ENCODE measurements at places on chromosomes 7 and 10.

DNA sequence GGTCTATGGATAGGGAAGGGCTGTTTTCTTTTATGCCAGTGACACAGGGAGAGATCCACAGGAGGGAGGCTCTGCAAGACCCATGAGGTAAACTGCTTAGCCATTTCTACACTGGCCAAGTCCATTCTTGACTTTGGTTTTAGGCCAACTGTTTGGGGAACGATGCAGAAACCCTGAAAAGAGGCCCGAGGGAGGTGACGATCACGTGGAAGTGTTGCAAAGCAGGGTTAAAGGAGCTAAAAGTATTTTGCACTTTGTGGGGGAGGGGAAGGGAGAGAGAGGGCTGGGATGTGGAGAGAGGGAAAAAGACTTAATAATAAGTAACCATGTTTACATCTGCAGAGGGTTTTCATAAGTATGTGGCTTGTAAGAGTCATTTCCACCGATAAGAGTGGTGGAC lies 239.7 kb downstream of the EMX2 start:
- no peak for DNase-seq

- no peak for DNase-seq
Observed at GRCh38 chr7:139591550-139592195, 68.2 kb downstream of the CLEC2L start.

DNA sequence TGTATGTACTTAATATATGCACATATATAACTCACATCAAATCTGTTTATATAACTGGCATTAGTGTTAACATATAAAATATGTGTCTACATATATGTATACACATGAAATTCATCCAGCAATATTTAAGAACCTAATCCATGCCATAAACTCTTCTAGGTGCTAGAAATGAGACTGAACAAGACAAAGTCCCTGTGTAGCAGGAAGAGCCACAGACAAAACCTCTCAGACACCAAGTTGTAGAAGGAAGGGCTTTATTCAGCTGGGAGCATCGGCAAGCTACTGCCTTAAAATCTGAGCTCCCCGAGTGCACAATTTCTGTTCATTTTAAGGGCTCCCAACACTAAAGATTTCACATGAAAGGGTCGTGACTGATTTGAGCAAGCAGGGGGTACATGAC lies 52.5 kb downstream of the CRPPA start:
- DNase-seq = no peak

DNA sequence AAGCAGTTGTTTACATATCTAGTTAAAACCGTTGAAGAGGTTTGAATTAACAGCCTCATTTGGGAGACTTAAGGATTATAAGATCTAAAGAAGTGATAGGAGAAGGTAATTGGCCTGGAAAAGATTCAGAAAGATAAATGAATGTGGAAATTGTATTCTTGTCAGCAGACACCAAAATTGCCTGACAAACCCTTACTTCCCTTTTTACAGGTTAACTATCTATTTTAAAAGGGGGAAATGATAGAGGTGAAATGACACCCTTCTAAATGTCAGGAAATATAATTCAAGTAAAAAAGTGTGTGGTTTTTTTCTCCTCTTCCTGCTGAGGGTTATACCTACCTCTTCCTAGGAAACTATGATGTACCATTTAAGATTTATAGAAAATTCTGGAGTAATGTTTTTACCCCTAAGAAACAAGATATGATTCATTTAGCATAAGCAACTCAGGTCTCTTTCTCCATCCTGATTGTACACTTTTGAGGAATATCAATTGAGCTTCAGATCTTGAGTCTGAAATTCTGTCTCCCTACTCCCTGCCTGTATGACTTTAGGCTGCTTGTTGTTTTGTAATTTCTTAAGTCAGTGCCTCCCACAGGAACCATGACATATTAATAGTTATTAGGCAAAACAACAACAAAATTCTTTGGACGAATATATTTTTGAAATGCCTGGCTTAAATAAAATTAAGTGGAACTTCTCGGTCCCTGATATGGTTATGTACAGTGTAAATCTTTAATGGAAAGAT lies 250.4 kb downstream of the RNLS start:
- no peak for DNase-seq

DNA sequence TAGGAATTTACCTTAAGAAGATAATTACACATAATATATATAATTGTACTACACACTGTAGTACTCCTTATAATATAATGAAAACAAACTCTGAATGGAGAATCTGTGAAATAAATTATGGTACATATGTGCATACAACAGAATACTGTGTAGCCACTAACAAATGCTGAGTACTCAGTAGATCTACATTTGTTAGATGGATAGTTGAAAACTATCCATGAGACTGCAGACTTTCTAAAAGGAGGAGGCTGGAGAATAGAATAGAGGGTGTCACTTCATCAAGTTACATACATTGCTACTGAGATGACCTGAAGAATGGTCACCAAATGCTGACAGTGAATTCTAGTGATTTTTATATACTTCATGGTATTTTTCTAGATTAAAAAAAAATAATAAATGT lies 68.7 kb upstream of the OGDHL start:
- no peak for DNase-seq

GRCh38 chr10:43341450-43341849 lies 30.0 kb upstream of the FXYD4 start:
- DNase-seq = no peak

DNA sequence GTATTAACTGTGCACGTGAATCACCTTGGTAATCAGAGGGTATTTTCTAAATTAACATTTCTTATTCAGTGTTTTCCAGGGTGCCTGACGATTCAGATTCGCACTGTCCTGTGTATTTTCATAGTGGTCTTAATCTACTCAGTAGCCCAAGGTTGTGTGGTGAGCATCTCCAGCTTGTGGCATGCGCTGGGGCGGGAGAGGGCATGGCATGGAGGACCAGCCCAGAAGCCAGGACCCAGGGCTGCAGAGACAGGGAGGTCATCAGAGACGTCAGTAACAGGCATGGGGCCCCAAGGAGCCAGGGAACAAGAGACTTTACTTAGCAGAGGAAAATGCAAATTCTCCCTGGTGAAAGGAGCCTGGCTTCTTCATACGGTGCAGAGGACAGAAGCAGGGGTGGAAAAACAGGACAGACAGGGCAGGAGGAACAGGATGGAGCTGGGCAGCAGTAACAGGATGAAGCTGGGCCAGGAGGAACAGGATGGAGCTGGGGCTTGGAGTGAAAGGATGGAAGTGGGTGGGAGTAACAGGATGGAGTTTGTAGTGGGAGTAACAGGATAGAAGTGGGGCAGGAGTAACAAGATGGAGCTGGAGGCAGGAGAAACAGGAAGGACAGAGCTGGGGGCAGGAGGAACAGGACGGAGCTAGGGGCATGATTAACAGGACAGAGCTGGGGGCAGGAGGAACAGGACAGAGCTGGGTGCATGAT lies 110.9 kb downstream of the ADCY1 start:
- no peak for DNase-seq

- no peak for DNase-seq
Observed at GRCh38 chr10:98013122-98013521, 17.3 kb downstream of the CRTAC1 start.

DNA sequence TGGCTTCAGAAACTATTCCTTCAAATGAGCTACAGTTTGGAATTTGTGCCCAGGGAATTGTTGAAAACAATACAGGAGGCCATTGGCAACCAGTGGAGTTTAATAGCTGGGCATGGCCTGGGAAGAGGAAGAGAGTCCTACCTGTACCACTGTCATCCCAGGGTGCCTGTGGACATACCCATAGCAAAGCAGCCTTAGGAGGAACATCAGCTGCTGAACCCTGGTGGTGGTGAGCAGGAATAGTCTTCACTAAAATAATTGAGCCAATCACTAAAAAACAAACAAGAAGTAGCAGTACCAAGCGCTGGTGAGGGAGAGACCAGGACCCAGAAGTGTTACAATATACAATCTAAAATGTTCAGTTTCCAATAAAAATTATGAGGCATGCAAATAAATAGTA lies 14.5 kb downstream of the IGFBP1 start:
- DNase-seq = no peak

Data from hepatic stellate cell (primary cell).